Adipocyte (in vitro differentiated cells): ENCODE measurements at places on chromosomes 2 and 18.
A peak's percentile ranks its signal among the peaks of the same experiment; 100 is the strongest.

DNA sequence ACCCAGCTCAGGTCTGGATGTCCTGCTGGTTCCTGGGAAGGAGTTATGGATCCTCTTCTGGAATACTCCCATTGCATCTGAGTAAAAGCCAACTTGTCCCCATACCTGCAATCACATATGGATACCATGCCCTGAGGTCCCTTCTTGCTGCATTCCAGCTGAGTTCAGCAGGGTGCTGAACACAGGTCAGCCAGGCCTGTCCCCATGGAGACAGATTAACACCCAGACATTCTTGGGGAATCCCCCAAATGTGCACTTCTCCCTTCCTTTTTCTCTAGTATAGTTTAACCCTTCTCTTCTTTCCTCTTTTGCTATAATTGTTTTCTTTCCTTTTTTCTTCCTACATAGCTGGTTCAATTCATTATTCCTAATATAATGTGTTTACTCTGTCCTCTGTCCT lies 799.6 kb upstream of the HS6ST1 start:
- no peak for DNase-seq

- DNase-seq = no peak
Observed at GRCh38 chr2:237715459-237715947, 83.1 kb upstream of the RBM44 start.

GRCh38 chr18:3648641-3649040 lies 198.7 kb downstream of the TGIF1 start:
- DNase-seq = no peak

DNA sequence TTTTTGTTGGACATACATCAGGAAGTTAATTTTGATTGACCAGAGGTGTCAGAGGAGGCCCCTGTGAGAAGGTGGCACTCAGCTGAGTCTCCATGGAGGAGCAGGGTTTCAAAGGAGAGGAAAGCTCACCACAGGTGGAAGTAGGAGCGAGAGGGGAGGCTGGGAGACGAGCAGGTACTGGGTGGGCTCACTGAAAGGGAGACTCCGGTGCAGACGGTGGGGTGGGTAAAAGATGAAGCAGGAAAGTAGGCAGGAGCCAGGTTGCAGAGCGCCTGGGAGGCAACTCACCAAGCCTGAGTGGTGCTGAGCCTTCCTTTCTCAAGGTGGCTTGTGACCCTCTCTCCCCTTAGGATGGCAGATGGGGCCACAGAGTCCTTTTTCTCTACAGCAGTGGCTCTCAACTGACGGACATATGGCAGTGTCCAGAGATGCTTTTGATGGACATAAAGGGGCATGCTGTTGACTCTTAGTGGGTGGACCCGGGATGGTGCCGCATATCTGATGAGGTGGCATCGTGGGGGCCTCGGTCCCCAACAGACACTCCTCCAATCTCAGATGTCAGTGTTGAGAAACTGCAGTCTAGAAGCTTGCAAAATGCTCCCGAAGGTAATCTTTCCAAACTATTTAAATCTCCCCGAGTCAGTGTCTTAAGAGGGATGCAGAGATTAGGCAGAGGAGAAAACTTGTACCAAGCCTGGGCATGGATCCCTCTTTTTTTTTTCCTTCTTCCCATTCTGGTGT lies 64.0 kb downstream of the LPIN1 start:
- no peak for DNase-seq

- no peak for DNase-seq
Observed at GRCh38 chr2:66235428-66235827, 199.5 kb upstream of the MEIS1 start.

DNA sequence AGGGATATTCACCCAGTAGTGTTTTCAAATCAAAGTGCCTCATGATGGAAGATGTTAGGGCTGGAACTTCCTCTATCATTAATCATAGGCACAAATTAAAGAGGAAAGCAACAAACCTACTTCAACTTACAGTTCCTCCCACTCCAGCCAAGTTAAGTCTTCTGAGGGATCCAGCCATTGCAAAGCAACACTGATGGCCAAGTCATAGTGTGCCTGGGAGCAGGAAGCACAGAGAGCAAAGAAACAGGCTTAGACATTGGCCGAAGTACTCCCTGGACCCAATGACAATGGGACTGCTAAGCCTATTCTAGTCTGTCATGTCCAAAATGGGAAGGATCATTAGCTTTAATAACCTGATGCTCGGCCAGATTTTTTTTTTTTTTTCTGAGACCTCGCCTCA lies 7.0 kb downstream of the C2orf80 start:
- DNase-seq = no peak

GRCh38 chr2:189609423-189609816 lies 28.8 kb upstream of the SLC40A1 start:
- DNase-seq = peak; percentile 72

DNA sequence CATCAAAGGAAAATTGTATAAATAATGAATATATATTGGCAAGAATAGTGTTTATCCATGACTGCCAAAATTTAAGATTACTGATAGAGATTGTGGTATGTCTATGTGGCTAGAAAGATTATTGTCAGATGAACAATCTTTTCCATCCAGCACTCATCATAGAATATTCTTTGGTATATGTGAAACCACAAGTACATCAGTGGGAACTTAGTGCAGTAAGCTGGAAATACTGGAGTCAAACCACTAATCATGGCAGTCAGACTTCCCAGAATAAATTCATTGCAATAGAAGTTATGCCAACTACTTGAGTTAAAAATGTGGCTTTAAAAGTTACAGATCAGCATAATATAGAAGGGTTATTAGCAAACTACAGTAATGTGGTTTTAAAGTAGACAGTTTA lies 310.3 kb downstream of the GULP1 start:
- DNase-seq = no peak

GRCh38 chr2:234372506-234372905 lies 124.4 kb downstream of the ARL4C start:
- DNase-seq = no peak

DNA sequence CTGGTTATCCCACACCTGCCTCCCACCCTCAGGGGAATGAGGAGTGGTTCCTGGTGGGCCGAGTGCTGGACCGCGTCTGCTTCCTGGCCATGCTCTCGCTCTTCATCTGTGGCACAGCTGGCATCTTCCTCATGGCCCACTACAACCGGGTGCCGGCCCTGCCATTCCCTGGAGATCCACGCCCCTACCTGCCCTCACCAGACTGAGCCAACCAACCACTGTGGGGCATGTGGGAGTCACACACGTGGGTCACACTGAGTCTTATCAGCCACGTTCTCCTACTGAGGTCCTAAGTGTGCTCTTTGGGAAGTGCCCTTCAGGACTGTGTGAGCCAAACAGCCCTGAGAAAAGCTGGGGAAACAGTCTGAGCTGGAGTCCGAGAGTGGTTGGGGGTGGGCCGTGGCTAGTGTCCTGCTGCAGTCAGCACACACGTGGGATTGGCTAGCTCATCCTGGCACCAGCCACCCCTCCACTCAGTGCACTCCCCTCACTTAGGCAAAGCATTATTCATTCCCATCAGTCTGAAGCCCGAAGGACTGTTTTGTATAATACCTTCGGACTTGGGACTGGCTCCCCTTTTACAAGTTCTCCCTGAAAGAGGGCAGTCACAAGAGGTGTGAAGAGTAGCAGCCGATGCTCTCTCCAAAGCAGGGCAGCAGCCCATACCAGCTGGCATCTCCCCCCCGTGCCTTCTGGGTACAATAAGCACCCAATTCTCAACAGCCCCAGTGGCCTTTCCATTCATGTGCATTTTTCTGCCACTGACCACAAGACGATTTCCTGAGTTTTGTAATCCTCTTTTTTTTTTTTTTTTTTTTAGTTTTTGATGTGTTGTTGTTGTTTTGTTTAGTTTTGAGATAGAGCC lies 4.6 kb downstream of the TIGD1 start:
- DNase-seq = no peak

DNA sequence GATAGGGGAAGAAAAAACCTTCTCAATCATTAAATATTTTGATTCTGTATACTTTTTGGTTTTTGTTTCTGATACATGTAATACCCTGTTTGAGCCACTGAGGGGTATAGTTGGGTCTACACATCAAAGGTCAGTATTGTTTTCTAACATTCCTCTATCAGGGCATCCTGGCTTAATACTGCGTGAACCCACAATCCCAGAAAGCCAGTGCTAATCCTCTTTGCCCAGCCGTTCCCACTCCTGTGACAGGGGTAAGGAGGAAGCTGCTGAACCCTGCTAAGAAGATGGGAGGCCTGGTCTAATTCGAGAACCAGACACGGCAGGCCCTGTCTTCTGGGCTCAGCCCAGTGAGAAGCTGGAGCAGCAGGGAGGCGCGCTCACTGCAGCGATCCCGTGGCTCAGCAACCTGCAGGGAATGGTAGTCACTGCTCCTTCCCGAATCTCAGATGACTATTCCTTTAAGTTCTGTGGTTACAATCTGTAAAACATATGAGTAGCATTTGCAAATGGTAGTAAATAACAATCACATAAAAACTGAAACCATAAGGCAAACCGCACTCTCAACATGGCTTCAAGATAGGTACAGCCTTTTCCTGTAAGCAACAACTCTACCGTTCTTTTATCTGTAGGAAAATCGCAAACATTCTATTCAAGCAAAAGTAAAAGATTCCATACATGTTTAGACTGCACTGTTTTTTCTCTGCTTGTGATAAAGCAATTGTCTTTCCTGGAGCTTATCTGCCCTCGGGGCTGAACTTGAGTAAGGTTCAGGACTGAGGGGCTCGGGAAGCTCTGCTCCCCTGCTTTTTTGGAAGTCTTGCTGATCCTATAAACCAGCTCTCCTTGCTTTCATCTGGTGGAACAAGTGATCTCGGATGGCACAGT lies 87.0 kb downstream of the EPB41L3 start:
- DNase-seq = peak; percentile 72

GRCh38 chr2:78561876-78562275 lies 463.6 kb upstream of the REG3G start:
- no peak for DNase-seq

- DNase-seq = peak; percentile 43
Observed at GRCh38 chr2:200399046-200399445, 92.6 kb downstream of the SPATS2L start.

DNA sequence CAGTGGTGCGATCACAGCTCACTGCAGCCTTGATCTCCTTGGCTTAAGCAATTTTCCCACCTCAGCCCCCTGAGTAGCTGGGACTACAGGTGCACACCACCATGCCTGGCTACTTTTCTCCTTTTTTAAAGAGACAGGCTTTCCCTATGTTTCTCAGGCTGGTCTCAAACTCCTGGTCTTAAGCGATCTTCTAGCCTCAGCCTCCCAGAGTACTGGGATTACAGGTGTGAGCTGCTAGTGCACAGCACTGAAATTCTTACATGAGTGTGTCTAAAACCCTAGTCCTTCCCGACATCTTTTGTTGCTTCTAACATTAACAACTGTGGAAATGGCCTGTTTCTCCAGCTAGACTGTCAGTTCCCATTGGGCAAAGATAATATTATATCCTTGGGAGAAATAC lies 2.9 kb downstream of the UGP2 start:
- no peak for DNase-seq

DNA sequence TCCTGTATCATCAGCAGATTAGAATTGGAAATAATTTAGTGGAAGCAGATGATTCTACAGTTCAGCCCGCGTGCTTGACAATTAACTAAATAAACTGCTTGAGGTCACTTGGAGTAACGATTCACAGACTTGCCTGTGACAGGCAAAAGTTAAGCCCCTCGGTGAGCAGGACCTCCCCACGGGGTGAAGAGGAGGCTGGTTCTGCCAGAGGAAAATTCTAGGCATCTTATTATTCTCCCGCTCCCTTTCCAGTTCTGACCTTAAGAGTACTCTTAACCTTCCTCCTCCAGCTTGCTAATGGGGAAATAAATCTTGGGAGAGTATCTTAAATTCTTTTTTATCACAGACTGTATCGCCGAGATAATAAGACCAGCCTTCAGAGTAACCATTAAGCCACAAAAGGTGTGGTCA lies 169.7 kb upstream of the SMAD2 start:
- DNase-seq = no peak

- no peak for DNase-seq
Observed at GRCh38 chr2:20933714-20934113, 110.2 kb downstream of the APOB start.

DNA sequence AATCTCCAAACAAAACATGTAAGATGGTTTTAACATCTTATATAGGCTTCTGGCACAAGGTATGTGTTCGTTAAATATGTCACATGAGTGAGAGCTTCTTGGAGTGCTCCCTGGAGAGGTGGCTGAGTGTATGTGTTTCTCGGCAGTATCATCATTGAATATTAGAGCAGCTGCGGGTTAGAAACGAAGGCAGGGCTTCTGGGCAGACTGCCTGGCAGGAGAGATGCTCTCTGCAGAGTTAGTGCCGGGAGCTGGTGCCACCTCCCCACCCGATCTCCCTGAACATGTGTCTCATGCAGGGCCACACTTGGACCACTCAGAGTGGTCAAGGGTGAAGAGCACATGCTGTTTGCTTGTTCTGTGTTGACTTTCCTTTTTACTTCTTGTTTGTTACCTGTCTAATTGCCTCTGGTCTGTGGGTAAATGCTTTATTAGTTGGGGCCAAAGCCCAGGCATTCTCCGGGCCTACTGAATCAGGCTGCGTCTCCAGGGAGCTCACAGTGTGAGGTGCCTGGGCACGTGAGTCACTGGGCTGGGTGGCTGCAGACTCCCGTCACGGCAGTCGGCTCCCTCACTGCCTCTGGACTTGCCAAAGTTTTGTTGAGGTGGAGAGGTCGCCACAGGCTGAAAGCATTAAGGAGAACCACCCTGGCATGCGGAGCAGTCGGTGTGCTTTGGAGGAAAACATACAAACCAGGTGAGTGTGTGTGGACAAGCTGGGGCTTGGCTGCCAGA lies 246.6 kb downstream of the FHOD3 start:
- no peak for DNase-seq

- DNase-seq = peak; percentile 84
Observed at GRCh38 chr2:44392338-44392943, 30.7 kb downstream of the CAMKMT start.

GRCh38 chr2:136736236-136736635 lies 29.1 kb upstream of the THSD7B start:
- DNase-seq = no peak

DNA sequence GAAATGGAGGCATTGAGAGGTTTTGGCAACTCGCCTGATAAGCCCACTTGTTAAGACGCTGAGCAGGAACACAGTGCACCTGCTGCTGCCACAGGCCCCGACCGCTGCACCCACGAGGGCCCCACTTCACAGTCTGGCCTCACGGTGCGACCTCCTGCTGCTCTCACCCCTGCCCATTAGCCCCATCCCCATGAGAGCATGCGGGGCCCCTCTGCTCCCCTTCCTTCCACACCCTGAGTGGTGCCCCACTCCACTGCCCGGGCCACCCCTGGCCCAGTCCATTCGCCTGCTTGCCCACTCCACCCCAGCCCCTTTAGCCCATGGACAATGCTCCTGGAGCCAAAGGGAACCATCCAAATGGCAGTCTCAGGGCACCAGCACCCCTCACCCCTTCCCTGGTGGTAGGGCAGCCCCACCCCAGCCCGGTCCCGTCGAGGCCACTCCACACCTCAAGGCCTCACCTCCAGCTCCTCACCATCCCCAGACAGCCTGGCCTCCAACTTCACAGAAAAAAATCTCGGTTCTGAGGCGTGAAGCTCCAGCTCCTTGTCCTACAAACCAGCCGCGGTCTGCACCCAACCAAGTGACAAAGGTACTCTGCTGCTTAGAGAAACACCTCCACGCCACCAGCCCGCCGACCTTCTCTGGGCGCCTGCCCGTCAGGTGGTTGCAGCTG lies 6.7 kb upstream of the GPR55 start:
- DNase-seq = no peak

- peak; percentile 88 for DNase-seq
Observed at GRCh38 chr18:28735731-28736130, 558.8 kb upstream of the CDH2 start.

GRCh38 chr18:7090771-7091170 lies 26.8 kb downstream of the LAMA1 start:
- peak; percentile 36 for DNase-seq
